ENCODE measurements at places on chromosomes 5 and 9. TPM values are rescaled to one million over a fixed set of nuclear protein-coding genes. Genes with fewer than 3 reads are reported as not detected.
A peak's percentile ranks its signal among the peaks of the same experiment; 100 is the strongest.

- peak; percentile 13 for DNase-seq
These were observed 1.3 kb downstream of the MACIR start for GRCh38 chr5:103259705-103260355.

GRCh38 chr5:173781816-173782670 lies 106.1 kb upstream of the CPEB4 start:
- no peak for DNase-seq

DNA sequence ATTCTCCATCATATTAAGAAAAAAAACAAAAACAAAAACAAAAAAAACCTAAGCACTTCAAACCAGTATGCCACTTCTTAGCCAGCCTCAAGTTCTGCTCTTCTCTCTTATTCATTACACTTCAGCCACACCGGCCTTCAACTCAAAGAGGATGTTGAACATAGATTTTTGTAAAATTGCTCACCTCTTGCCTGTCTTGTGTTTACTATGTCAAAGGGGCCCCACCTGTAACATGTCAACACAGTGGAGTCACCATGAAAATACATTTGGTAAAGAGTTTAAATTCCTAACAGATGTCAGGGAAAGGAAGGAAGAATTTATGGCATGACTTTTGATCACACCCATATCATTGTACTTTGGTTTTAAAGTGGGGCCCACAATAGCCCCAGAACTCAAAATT lies 121.1 kb upstream of the GHR start:
- DNase-seq = no peak

GRCh38 chr9:93083592-93084470 lies 12.2 kb upstream of the CARD19 start:
- DNase-seq = no peak

DNA sequence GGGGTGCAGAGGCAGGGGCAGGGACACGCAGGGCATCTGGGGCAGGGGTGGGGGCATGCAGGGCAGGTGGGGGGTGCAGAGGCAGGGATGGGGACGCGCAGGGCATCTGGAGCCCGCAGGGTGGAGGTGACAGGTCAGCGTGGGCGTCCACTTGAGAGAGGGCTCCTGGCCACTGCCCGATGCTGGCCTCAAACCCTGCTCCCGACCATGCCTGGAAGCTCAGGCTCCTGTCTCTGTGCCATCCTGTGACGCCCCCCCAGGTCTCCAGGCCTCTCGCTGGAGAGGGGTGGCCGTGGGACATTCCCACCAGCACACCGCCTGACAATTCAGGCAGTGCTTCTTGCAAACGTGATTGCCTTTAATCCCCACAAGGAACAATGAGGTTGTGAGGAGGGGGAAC lies 33.0 kb downstream of the ZDHHC11B start:
- DNase-seq = no peak

GRCh38 chr5:175738126-175738525 lies 80.3 kb downstream of the HRH2 start:
- DNase-seq = no peak

GRCh38 chr9:4114569-4115505 lies 185.0 kb downstream of the GLIS3 start:
- DNase-seq = no peak

DNA sequence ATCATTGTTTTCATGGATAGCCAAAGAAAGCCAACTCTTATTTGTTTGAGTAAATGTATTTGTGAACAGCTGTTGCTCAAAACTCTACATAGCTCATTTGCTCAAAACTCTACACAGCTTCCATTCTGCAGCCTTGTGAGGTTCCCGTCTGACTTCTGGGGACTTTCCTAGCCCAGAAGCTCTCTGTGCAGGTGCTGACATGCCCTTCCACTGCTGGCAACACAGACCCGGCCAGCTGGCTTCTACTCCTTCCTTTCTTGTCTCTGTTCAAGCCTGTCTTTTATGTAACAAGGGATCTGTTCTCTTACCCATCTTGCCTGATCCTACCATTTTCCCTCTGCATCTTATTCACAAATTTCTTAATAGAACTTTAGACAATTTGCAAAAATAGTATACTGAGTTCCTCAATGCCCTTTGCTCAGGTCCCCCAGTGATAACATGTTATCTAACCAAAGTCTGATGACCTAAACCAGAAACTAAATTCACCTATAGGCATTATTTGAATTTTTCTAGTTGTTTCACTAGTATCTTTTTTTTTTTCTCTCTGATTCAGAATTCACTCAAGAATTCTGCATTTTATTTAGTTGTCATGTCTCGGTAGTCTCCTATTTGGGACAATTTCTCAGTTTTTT lies 556.5 kb upstream of the SEMA6A start:
- DNase-seq = no peak

DNA sequence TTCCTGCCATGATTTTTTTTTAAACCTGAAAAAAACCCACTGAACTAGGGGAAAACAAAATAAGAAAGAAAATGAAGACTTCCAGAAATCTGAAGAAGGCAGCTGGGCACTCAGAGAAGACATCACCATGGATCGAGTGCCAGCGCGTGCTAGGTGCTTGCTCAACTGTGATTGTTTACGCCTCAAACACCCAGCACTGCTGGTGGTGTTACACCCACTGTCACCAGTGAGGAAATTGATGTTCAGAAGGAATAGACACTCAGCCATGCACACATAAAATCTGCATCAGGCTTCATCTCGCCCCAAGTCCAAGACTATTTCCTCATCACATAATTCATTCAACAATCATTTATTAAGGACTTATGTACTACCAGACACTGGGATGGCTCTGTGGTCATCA lies 82.1 kb downstream of the HRH2 start:
- DNase-seq = no peak

DNA sequence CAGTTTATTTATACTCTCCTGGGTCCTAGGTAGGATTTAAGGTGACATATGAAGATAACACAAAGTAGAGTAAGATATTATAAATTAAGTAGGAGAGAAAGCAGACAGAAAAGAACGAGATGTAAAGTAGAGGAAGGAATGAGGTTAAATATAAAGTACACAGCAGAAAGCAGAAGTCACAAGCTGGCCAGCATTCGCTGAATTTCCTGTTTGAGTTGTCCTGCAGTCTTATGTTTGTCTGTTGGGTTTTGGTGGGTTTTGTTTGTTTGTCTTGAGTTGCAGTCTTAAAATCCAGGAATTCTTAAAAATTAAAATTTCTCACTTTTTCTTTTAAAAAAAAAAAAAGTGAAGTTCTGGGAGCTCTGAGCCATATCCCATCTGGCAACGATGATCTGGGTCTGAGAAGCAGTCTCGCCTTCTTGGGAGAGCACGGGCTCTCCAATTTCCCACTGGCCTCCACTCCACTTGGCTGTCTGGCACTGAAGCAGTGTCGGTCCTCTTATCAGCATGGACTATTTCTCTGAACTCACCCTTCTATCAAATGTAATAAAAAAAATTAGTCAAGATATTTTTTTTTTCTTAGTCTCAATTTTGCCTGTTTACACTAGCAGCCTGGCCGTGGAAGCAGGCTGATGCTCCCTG lies 2.0 kb downstream of the S100Z start:
- DNase-seq = no peak

- DNase-seq = no peak
These were observed 3.0 kb upstream of the ITGA1 start for GRCh38 chr5:52784737-52785136.

The IFNA13 gene
- polyA plus RNA-seq = not detected

The PCDHGB4 gene
- 5.5 TPM for polyA plus RNA-seq

The ANKRD33B gene
- polyA plus RNA-seq = 1.8 TPM

All from right renal cortex interstitium (tissue), 3 donors.